ENCODE measurements at places on chromosomes 5 and 9.

DNA sequence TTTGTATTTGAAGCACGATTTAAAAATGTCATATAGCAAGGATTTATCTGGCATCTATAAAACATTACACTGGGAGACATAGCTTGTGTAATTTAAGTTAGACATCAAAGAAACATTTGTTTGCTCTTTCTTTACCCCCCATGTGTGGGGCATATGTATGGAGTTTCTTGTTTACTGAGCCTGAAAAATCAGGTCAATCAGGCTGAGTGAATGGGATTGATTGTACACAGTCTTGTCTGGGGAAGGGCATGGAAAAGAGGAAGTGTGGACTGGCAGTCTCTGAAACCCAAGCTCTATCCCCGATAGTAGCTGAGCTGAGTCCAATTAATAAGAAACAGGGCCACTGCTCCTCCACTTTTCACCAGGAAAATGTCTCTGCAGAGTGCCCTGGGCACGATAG lies 49.4 kb downstream of the SLC46A2 start:
- DNase-seq, result peak; percentile 13

- DNase-seq, result no peak
Measured at GRCh38 chr5:139454568-139455290, 7.8 kb downstream of the ECSCR start.

DNA sequence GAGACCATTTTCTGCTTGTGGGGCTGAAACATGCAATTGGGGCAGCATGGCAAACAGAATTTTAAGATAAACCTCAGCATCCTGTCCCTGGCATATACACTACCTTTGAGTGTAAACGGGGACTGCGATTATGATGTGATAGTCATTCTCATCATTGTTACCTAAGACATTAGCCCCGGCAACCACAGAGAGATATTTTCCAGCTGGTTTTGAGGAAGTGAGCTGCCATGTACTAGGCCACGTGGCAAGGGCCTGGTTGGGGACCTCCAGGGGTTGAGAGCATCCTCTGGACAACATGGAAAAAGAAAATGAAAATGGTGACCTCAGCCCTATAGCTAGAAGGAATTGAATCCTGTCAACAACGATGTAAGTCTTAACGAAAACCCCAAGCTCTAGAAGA lies 623.6 kb upstream of the CDH18 start:
- no peak for DNase-seq

DNA sequence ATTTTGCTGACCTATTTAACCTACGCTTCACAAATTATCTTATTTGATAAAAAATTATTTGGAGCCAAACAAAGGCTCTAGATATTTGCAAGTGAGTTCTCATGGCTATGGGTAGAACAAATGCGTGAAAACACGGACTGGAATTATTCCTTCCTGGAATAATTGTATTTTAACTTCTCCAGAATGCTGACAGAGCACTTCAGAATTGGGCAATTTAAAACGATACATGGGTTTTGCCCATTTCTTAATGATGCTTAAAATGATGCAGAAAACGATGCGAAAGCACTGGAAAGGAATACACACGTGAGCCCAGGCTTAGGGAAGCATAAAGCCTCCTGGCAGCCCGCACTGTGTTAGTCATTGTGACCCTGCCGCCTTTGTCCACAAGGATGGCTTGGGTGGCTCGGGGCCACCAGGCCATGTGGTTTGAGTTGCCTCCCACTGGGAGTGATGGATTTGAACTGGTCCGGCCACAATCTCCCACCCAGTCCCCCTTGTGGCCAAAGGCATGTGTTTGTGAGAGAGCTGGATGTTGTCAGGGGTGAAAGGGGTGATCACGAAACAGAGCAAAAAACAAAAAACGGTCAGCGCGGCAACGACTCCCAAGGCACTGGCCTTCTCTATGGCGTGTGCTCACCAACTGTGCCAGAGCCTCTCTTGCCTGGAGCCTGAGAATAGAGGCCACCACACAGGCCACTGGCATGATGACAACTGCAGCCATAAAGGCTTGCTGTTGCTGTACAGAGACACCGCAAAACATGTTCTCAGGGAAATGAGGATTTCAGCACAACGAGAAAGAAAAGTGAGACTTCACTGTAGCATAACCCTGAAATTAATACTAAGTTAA lies 234.2 kb upstream of the ADAMTS16 start:
- no peak for DNase-seq

DNA sequence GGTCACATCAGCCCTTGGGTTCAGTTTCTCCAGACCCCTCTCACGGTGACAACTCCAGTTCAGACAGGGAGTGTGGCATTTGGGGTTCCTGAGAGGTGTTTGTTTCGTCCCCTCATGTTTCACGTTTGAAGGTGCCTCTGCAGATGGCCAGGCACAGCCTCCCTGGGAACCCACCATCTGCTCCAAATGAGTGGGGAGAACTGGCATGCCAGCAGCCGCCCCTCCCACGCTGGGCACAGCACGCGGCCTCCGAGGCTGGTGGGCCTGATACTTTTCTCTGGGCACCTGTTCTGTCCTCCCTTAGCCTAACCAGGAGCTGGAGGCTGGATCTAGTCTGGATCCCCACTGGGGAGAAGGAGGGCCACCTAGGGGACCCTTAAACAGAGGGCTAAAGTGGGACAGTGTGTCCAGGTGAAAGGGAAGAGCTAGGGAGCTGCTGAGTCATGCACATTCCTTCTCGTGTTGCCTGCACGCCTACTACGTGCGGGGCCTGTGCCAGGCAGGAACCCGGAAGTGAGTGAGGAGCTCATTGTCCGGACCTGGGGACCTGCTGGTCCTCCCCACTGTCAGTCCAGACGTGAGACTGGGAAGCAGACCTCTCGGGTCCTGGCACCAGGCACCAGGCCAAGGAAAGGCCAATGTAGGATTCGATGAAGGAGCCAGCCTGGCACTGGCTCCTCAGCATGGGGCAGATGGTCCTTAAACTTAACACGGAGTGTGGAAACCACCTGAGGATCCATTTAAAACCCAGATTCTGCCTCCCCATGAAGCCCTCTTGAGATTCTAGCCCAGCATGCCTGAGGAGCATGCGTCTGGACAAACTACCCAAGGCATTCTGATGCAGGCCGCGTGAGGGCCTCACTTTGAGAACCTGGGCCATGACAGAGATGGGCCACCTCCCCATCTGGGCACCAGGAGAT lies 11.7 kb downstream of the DNM1 start:
- no peak for DNase-seq

GRCh38 chr5:147939431-147940114 lies 33.2 kb upstream of the C5orf46 start:
- DNase-seq, result no peak

DNA sequence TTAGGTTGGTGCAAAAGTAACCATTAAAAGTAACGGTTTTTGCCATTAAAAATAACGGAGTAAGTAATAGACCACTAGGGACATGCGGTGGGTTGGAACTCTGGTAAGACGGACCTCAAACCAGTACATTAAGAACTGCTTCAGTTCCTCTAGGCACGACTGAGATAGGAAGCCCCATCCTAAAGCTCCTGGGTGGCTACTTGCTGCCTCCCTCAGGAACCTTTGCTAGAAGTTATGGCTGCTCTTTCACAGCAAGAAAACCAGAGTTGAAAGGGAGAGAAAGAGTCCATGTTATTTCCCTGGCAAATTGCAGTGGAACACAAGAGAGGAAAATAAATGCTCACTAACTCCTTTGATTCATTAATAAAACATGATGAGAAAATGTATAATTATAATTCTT lies 47.6 kb downstream of the MCTP1 start:
- no peak for DNase-seq

GRCh38 chr5:95620870-95621838 lies 1.3 kb downstream of the GPR150 start:
- no peak for DNase-seq

DNA sequence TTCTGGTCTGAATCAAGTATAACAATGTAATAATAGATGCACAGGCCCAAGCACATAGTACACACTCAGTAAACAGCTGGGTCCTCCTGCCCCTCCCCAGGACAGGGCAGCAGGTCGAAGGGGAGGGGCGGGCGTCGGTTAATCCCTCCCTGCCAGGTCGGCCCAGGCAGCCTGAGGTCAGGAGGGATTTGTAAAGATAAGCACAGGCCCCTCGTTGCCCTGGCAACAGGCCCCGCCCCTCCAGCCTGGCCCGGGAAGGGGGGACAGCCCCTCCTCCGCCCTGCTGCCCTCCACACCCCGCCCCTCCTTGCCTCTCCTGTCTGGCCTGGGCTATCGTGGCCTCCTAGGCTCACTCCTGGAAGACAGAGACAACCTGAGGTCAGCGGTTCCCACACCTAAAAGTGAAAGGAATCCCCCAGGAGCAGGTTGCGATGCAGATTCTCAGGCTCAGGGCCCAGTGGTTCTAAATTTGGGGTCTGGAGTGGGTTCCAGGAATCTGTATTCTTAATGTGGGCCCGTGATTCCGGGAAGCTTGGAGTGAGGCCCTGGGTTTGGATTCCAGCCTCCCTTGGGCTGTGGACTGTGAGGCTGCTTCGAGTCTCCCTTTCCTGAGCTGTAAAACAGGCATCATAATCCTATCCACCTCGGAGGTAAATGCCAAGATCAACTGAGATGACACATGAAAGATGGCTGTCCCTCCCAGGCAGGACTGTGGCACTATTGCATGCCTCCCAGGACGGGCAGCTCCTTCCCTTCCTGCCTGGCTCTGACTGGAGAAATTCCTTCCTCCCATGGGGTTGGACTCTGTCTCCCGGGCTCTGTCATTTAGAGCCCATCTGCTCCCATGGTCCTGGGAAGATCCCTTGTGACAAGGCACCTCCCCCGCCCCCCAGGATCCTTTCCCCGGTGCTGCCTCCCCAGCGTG lies 4.4 kb downstream of the CRB2 start:
- peak; percentile 61 for DNase-seq
